ENCODE measurements at places on chromosomes 5 and 9.
A peak's percentile ranks its signal among the peaks of the same experiment; 100 is the strongest.

GRCh38 chr5:45402804-45403455 lies 293.2 kb downstream of the HCN1 start:
- no peak for DNase-seq

- no peak for DNase-seq
Measured at GRCh38 chr5:31404325-31404724, 127.6 kb downstream of the DROSHA start.

GRCh38 chr9:94855903-94856302 lies 129.4 kb downstream of the AOPEP start:
- no peak for DNase-seq

DNA sequence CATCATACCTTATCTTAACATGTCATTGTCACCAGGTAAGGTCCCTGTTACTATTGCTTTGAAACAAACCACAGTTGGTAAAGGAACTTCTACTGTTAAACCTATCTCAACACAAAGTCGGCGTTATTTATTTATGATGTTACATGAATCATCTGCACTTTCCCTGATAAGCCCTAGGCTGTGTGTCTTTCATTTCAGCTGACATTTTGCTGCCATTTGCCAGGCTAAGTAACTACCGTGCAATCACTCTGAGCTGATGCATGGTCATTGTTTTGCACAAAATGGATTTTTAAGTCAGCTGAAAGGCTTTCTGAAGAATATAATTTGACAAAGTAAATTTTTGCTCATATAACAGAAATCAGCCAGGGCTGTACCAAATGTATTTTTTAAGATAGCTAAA lies 546.5 kb downstream of the ZNF608 start:
- peak; percentile 0 for DNase-seq

Data from OCI-M1 (cell line).